ENCODE measurements at places on chromosomes 6 and 20.

DNA sequence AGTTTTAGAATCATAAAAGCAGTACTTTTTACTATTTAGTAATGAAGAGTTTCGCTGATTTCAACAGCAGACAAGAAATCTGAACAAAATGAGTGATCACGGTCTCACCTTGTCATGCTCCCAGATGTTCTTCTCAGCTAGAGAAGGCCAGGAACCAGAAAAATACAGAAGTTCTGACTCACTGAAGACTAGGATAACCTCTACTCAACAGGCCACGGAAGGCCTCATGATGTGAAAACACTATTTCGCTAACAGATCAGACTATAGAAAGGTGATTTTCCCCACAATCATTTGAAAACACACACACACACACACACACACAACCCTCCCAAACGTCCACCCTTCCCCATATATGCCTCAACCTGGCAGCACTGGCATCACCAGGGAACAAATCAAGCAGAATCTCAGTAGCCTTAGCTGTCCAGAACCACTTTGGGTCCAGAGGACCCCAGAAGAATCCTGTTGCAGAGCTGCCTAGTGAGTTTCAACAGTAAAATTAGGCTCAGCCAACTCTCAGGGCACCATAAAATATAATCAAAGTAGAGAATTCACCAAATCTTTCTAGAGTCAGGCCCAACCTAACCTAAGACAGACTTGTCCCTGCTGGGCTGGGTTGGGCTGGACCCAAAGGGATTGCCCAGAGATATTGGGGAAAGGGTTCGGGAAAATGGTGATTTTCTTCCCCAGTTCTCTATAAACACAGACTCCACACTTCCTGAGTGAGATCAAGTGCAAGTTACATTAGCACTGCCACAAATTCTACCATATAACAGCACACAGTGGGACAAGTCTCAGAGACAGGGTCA, 7.9 kb downstream of the EXOC2 start:
- peak; percentile 28 for DNase-seq

DNA sequence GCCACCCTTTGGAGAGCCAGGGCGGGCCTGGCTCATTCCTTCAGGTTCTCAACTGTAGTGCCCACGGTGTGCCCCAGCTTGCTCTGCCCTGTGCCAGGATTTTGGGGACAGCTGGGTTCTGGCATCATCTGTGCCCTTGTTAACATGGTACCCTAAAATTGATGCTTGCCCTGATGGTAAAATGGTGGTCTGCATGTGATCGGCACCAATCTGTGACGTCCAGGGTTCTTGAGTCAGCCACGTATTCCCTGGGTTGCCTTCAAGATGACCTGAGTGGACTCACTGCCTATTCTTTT, 31.2 kb upstream of the APCDD1L start:
- DNase-seq, result no peak

DNA sequence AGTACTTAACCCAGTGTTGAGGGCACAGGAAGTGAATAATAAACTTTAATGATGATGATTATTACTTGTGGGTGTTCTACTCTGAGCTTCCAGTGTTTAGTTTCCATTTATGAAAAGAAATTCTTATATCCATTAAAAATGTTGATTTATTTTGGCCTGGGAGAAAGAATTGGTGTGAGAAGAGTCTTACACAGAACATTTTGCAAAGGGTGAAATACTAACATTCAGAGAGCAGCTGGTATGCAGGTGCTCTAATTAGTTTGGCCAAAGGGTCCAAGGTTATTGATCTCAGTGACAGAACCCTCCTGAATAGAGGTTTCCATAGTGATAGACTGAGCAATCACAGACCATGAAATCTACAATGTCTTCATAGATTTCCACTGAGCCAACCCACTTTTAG, 4.4 kb downstream of the OSER1 start:
- DNase-seq, result no peak

- DNase-seq, result no peak
Measured at GRCh38 chr6:47188588-47189021, 121.1 kb downstream of the TNFRSF21 start.

- no peak for DNase-seq
Measured at GRCh38 chr6:35719404-35719829, 17.4 kb upstream of the ARMC12 start.

DNA sequence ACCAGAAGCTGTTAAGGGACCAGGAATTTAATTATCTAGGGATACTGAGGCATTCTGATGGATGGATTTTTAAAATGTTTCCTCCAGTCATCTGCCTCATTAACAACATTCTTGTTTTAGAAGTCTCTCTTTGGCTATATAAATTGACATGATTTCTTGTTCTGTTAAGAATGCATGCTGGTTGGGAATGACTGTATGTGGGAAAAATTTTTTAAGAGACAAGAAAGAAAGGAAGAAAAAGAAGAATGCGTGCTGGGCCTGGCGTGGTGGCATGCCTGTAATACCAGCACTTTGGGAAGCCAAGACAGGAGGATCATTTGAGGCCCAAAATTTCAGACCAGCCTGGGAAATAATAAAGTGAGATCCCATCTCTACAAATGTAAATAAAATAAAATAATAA, 203.6 kb downstream of the GJA1 start:
- DNase-seq, result no peak

DNA sequence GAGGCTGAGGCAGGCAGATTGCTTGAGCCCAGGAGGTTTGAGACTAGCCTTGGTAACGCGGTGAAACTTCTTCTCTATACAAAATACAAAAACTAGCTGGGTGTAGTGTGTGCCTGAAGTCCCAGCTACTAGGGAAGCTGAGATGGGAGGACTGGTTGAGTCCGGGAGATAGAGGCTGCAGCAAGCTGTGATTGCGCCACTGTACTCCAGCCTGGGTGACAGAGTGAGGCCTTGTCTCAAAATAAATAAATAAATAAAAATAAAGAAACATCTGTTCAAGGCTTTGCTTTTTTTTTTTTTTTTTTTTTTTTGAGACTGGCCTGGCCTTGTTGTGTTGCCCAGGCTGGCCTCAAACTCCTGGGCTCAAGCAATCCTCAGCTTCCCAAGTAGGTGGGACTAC, 23.7 kb upstream of the SLC23A2 start:
- no peak for DNase-seq

- no peak for DNase-seq
Measured at GRCh38 chr6:132814716-132815570, 574 bp downstream of the RPS12 start.

- no peak for DNase-seq
Measured at GRCh38 chr6:163745536-163746400, 331.2 kb downstream of the QKI start.

DNA sequence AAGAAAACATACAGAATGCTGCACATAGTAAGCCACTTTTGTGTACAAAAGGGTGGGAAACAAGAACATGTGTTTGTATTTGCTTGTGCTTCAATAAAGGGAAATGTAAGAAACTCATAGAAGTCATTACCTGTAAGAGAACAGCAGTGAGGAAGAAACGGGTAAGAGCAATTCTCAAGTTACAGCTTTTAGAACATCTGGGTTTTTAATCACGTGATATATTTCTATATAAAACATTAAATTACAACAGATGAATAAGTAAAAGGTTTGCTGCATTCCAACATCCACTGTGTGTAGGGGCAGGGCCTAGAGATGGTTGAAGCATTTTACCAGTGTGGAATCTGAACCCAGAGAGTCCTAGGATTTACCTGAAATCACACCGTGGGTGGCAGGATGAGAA, 36.6 kb upstream of the FAM50B start:
- no peak for DNase-seq

GRCh38 chr6:124722141-124722878, 239.9 kb upstream of the RNF217 start:
- DNase-seq, result no peak

DNA sequence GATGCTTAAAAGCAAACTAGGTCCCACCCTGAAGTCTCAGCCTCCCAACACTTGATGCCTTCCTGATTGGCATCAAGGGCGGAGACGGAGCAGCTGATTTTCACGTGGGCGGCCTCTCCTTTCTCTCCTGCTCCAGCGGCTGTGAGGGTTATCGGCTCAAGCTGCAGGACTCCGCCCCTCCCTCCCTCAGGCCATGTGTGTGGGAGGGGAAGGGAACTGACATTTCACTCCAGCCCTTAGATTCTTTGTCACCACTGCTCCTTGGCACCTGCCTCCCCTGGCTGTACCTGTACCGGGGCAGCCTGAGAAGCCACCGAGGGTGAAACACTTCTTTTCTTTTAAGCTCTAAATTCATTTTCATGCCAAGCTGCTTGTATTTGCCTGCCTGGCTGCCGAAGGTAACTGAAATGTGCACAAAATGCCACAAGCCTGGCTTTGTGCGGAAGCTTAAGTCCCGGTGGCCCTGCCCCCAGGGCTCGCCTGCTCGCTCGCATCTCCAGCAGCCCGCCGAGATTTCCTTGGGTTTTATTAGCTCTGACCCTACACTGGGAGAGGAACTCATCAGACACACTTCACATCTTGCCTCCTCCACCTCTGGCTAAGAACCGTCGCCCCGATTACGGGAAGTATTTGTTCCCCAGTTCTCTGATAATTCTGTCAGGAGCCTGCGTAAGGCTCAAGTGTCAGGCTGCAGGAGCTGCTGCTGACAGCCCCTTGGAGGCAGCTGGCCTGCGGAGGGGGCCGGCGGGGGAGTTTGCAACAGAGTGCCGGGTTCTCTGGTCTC, 9.6 kb upstream of the CPNE5 start:
- no peak for DNase-seq

GRCh38 chr6:124567401-124567800, 394.8 kb upstream of the RNF217 start:
- DNase-seq, result no peak

DNA sequence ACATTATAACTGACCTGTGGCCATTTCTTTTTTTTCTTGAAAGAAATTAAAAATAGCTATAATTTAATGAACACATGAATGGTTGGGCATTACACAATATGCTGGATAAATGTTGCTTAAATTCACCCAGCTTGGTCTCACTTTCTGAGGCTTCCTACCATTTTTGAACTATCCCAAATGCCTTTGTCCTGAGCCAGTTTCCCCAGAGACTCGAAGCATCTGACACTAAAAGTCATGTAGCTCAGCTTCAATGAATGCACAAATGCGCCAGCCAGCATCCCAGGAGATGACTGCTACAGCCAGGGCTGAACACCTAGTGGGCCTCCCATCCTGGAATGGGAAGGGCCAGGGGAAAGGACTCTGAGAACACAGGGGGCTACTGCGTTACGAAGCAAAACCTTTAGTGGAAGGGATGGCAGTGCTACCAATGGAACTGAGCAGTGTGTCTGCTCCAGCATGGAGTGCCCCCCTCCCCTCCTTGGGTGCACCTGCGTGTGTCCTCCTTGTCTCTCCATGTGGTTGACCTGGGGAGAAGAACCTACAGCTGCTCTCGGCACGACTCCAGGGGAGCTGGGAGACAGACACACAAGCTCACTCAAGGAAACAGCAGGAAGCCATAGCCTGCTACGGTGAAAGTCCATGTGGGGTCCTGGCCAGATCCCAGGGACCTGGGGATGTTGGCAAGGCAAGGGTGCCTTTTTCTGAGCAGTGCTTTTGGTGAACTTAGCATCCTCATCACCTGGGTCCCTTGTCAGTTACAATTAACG, 60.9 kb downstream of the IRF4 start:
- no peak for DNase-seq
